ENCODE measurements at places on chromosomes 7 and 10. TPM values are rescaled to one million over a fixed set of nuclear protein-coding genes. Genes with fewer than 3 reads are reported as not detected.

Gene CPED1
- total RNA-seq = 75.5 TPM

Gene AKR1C8
- total RNA-seq = not detected

Gene LIPA
- 144 TPM for total RNA-seq

Gene HOXA3
- 0.33 TPM for total RNA-seq

Gene DNAJC2
- total RNA-seq = 20.4 TPM

Gene CYP2C18
- total RNA-seq = not detected

DNA sequence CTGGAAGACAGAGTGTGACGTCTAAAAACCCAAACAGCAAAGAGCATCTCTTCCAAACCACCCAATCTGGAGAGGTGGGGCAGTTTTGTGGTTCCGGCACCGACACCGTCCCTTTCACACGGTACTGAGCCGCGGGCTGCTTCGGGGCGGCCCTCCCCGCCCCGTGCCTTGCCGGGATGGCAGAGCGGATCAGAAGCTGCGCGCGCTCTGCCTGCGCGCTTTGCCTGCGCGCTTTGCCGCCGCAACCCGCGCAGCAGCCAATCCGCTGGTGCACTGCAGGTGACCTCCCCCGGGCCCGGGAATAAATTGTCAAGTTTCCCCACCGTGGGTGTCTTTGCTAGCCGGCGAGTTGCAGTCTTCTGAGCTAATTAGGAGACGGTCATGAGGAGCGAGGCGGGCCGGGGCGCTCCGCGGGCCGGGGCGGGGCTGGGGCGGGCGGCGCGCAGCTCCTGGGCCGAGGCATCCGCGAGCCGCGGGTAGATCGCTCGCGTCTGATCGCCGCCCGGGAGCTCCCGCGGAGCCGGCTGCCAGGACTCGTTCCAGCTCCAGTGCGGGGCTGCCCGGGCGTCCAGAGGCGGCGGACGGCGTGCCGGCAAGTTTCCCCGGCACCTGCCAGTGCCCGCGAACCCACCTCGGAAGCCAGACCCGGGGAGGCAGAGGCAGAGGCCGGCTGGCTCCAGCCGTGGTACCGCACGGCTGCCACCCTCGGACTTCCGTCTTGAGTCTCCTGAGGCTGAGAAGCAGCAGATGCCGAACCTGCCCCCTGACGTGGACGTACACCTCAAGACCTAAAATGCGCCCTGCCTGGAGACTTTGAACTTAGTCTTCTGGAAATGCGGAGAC lies 536.0 kb upstream of the GALNT17 start:
- no peak overlapping the region for H3K4me3 ChIP-seq
- no peaks in the 10 kb centered on the region for H3K27me3 ChIP-seq
- no peak for DNase-seq
- H3K4me1 ChIP-seq = no peaks in the 10 kb centered on the region

DNA sequence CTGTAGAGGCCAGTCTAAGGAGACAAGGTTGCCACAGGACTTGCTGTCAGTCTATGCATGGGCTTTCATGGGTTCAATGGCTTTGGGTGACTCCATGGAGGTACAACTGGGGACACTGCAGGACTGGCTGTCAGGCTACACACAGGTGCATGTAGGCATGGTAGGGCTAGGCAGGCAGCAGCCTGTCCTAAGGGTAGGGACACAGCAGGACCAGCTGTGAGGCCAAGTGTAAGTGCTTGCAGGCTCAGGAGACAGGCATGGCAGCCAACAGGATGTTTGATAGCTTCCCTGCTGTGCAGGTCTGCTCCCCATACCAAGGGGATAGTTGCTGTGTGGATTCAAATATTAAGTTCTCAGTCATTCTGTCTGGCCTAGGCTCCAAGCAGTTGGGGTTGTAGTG lies 181.0 kb upstream of the NPY start:
- H3K27ac ChIP-seq = no peak overlapping the region
- H3K36me3 ChIP-seq = no peaks in the 10 kb centered on the region
- DNase-seq = no peak
- H3K4me1 ChIP-seq = no peaks in the 10 kb centered on the region

DNA sequence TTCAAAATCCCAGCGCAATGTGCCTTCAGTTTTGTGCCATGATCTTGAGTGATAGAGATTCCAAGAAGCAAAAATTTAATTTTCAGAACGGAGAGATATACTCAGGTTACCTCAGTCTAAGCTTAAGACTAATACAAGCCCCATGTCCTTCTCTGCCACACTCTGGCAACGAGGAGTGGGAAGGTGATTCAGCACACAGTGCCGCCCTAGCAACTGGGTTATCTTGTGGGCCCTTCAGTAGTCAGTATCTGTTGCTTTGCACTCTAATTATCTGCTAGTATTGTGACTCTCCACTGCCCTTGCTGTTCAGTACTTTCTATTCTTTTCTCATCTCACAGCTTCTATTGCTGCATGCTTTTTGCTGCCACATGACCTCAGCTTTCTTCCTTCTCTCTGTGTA lies 39.2 kb upstream of the MKLN1 start:
- no peak for DNase-seq
- H3K4me1 ChIP-seq = peaks cover 17% of the 10 kb centered on the region
- no peaks in the 10 kb centered on the region for H3K36me3 ChIP-seq
- no peaks in the 10 kb centered on the region for H3K27me3 ChIP-seq

DNA sequence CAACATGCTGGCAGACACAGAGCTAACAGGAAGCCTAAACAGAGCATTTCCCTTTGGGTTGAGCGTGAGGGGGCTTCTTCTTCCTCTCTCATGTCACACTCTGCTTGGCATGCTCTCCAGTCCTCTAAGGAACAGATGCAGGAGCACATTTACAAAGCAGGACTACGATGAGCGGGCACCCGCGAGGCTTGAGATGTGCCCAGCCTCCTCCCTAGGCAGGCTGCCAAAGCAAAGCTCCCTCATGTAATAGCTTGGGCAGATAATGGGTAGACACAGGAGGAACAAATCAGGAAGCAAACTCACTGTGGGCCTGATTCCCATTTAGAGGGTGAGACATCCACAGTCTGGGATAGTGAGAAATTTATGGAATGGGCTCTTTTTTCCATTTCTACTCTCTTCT lies 519.1 kb downstream of the NRG3 start:
- DNase-seq = no peak
- H3K4me1 ChIP-seq = no peaks in the 10 kb centered on the region
- no peak overlapping the region for H3K4me3 ChIP-seq

GRCh38 chr10:128877936-128878335 lies 589.1 kb upstream of the MGMT start:
- 0 out of 2 replicates have a peak, but pooled peaks cover 5% of the 10 kb centered on the region for H3K36me3 ChIP-seq
- no peak overlapping the region for H3K27ac ChIP-seq
- H3K4me1 ChIP-seq = no peaks in the 10 kb centered on the region
- no peak for DNase-seq
- no peak overlapping the region for H3K4me3 ChIP-seq
- no peaks in the 10 kb centered on the region for H3K27me3 ChIP-seq

DNA sequence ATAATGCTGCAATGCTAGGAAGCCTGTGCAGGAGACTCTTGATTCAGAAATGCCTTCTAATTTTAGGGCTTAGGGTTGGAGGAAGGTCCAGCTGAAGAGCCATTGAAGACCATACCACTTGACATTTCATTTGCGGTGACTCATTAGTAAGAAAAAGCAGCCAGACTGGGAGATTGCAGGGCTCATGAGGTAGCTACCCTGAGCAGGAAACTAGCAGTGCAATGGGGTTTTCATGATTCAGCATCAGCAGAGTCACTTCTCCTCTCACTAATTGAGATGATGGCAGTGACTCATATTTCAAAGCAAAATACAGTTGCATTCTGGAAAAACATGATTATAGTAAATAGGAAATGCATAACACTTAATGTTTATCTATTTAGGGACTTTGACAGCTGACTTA lies 434.1 kb downstream of the DNAJB9 start:
- H3K36me3 ChIP-seq = no peaks in the 10 kb centered on the region
- no peaks in the 10 kb centered on the region for H3K4me1 ChIP-seq
- H3K27ac ChIP-seq = no peak overlapping the region
- no peak for DNase-seq
- no peak overlapping the region for H3K4me3 ChIP-seq
- peaks cover 1% of the 10 kb centered on the region for H3K27me3 ChIP-seq

- H3K4me3 ChIP-seq = no peak overlapping the region
- H3K36me3 ChIP-seq = no peaks in the 10 kb centered on the region
- no peak overlapping the region for H3K27ac ChIP-seq
- peaks cover 26% of the 10 kb centered on the region for H3K27me3 ChIP-seq
Measured at GRCh38 chr10:72080042-72080975, 8.0 kb downstream of the SPOCK2 start.

GRCh38 chr7:31873816-31874597 lies 187.0 kb downstream of the PPP1R17 start:
- no peak for DNase-seq
- H3K27me3 ChIP-seq = no peaks in the 10 kb centered on the region
- no peak overlapping the region for H3K4me3 ChIP-seq
- no peak overlapping the region for H3K27ac ChIP-seq
- H3K36me3 ChIP-seq = no peaks in the 10 kb centered on the region

DNA sequence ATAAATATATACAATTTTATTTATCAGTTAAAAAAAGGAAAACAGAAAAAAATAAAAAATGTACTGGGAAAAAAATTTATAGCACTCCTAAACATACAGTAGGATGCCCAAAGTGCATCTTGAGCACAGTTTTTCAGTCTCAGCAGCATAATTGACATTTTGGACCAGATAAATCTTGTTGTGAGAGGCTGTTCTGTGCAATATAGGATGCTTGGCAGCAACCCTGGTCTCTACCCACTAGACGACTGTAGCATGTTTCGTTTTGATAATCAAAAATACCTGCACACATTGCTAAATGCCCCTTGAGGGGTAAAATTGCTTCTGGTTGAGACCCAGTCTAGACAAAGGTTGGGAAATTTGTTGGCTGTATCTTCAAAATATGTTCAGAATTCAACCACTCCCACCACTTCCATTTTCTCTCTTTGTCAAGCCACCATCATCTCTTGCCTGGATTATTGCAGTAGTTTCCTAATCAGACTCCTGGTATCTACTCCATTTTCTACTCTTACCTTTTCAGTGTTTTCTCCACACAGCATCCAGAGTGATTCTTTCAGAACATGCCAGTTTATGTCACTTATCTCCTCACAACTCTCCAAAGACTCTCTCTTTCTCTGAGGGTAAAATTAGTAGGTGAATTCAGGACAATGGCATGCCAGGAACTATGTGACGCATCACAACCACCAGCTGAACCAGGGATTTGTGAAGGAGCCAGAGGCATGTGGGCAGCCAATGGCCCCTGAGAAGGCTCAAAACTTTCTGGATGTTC lies 91.4 kb downstream of the GPR85 start:
- peaks cover 46% of the 10 kb centered on the region for H3K4me1 ChIP-seq
- peak overlapping the region; percentile 88 for H3K27ac ChIP-seq
- H3K27me3 ChIP-seq = no peaks in the 10 kb centered on the region
- peak; percentile 88 for DNase-seq
- peak overlapping the region; percentile 83 for H3K4me3 ChIP-seq
- H3K36me3 ChIP-seq = peaks cover 20% of the 10 kb centered on the region

- no peak for DNase-seq
- no peaks in the 10 kb centered on the region for H3K27me3 ChIP-seq
- no peak overlapping the region for H3K4me3 ChIP-seq
Measured at GRCh38 chr7:23276376-23276775, 22.8 kb upstream of the MALSU1 start.

DNA sequence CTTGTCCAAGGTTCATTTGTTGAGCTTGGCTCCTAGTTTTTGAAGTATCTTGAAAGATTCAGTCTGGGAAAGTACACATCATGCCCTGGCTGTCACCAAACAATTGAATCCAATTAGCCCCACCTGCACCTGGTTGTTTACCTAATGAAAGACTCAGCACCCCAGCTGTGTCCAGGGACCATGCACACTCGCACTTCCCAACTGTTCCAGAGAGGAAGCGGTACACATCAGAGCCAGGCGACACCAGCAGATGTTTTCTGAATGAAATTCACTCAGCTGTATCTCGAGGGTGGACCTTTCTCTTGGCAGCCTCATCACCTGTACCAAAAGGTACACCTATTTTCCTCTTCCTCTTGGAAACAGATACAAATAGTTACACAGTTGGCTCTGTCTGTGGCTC lies 216.4 kb upstream of the LRGUK start:
- H3K4me1 ChIP-seq = no peaks in the 10 kb centered on the region
- no peak overlapping the region for H3K4me3 ChIP-seq
- no peak overlapping the region for H3K27ac ChIP-seq

- no peak overlapping the region for H3K27ac ChIP-seq
- H3K4me3 ChIP-seq = no peak overlapping the region
- peaks cover 21% of the 10 kb centered on the region for H3K27me3 ChIP-seq
- no peaks in the 10 kb centered on the region for H3K36me3 ChIP-seq
- DNase-seq = no peak
Measured at GRCh38 chr10:125329056-125329455, 168.7 kb upstream of the CTBP2 start.

DNA sequence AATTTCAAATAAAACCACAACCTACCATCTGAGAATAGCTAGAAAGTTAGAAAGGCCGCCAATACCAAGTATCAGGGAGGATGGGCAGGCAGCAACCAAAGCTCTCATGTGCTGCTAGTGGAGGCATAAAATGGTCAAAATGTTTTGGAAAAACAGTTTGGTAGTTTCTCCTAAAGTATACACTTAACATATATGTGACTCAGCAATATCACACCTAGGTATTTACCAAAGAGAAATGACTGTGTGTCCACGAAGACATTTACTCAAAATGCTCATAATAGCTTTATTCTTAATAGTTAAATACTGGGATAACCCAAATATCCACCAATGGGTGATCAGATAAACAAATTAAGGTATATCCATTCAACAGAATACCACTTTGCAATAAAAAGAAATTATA lies 14.3 kb downstream of the RHEB start:
- H3K36me3 ChIP-seq = peaks cover 10% of the 10 kb centered on the region
- H3K4me1 ChIP-seq = peaks cover 61% of the 10 kb centered on the region
- H3K4me3 ChIP-seq = no peak overlapping the region
- no peaks in the 10 kb centered on the region for H3K27me3 ChIP-seq
- no peak for DNase-seq

DNA sequence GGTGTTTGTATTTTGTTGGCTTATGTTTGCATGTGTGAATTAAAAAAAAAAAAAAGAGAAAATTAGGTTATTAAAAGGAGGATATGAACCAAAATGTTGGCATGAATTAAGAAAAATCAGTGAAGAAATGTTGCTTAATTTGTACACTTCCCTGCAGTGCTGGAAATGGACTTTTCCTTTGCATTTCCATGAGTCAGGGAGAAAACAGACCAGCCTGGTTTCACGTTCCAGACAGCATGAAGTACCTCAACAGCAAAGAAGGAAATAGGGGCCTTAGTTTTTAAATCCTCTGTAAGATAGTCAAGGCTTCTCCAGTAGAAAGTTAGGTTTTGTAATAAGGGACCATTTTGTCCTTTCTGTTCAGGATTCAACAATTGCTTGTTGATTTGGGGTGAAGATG lies 159.7 kb downstream of the CELF2 start:
- peak overlapping the region; percentile 92 for H3K27ac ChIP-seq
- no peak overlapping the region for H3K4me3 ChIP-seq
- H3K4me1 ChIP-seq = peaks cover 66% of the 10 kb centered on the region
- H3K27me3 ChIP-seq = peaks cover 2% of the 10 kb centered on the region
- DNase-seq = no peak
